Right cardiac atrium (tissue), 5 donors: ENCODE measurements at places on chromosomes 4 and X.

- no peak for DNase-seq
Observed at GRCh38 chr4:113020966-113021365, 28.5 kb upstream of the ANK2 start.

DNA sequence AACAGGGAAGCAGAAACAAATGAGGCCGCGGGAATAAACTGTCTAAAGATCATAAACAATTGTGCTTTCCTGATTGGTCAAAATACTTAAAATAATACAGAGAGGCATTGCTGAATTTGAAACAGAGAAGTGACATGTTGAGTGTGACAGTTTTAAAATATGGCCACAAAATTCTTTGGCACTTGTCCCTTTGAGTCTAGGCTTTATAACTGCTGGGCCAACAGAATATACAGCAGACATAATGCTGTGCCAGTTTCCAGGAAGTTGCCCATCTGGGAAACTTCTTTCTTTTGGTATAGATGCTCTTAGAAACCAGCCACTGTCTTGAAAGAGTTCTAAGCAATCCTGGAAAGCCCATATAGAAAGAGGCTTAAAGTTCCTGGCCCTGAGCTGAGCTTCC is 668.4 kb downstream of the CENPC start:
- no peak for DNase-seq

GRCh38 chr4:38673130-38673978 is 9.4 kb downstream of the KLF3 start:
- peak; percentile 85 for DNase-seq

- DNase-seq, result no peak
Observed at GRCh38 chrX:79325263-79325958, 41.7 kb downstream of the ITM2A start.

DNA sequence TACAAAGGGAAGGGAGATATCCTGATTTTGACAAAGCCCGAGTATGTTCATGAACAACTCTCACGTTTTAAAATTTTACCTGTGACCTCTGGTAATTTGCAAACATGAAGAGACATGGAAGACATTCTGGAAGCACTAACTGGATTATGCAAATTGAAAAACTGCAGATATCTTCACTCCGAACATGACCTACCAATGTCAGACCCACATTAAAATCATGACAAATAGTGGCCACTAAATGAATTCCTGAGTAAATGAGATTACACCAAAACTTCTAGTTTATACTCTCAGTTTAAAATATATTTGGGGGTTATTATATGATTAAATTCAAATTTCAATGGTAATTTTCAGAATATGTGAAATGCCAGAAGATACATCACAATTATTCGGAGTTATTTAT is 19.9 kb upstream of the CBR4 start:
- DNase-seq, result no peak
